CD4-positive, alpha-beta T cell treated with Interleukin-15 for 4 hours (primary cell): ENCODE measurements at places on chromosomes 7 and 10.

DNA sequence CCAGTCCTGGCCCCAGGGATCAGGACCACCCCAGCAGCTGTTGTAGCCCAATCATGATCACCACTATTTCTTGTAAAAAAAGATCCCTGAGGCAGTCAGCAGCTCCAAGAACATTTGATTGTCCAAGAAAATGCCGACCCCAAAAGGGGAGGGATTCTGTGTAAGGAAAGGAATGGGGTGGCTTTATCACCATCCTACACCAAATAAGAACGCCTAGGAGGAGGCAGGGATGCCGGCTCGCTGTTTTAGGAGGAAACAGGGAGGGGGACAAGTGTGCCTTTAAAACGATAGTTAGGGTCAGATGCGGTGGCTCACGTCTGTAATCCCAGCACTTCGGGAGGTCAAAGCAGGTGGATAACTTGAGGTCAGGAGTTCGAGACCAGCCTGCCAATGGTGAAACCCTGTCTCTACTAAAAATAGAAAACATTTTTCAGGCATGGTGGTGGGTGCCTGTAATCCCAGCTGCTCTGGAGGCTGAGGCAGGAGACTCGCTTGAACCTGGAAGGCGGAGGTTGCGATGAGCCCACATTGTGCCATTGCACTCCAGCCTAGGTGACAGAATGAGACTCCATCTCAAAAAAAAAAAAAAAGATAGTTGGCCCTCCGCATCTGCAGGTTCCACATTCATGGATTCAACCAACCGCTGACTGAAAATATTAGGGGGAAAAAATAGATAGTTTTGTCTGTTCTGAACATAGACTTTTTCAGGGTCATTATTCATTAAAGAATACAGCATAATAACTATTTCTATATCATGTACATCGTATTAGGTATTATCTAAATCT, 63.6 kb downstream of the PDIA4 start:
- no peak for DNase-seq

DNA sequence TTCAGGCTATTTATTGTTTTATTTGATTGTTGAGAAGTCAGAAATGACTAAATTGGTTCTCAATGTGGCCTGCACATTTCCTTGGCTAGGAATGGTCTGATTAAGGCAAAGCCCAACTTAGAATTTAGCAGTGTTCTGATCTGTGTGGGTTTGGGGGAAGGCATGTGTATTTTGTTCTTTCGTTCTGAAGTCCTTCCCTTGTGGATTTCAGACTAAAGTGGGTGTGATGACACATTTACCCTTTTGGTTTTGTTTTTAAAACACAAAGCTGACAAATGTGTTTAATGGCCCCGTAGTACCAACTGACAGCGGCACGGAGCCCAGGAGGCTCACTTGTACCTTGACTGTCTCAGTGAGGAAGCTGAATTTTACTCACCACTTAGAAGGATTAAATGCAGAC, 452.3 kb upstream of the GALNT17 start:
- DNase-seq: no peak

DNA sequence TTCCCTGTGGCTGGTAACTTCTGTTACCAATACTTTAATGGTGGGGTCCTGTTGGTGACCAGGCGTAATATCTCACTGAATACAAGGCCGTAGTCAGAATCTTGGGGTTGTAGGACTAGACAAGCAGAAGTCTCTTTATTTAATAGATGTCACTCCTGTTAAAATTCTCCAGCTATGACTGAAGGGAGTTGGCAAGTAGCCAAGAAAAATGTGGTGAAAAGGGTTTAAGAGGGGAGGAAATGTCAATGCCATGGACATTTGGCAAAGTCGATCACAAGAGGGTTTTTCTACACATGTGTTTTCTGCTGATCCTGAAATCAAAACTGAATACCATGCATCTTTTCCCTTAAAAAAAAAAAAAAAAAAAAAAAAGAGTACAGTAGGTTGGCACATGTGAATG, 533.5 kb downstream of the AUTS2 start:
- no peak for DNase-seq

- no peak for DNase-seq
Observed at GRCh38 chr10:18402853-18403252, 248.5 kb downstream of the NSUN6 start.

- DNase-seq: no peak
Observed at GRCh38 chr10:129825826-129826225, 138.2 kb downstream of the EBF3 start.

- DNase-seq: no peak
Observed at GRCh38 chr10:113221756-113222168, 271.7 kb downstream of the TCF7L2 start.

DNA sequence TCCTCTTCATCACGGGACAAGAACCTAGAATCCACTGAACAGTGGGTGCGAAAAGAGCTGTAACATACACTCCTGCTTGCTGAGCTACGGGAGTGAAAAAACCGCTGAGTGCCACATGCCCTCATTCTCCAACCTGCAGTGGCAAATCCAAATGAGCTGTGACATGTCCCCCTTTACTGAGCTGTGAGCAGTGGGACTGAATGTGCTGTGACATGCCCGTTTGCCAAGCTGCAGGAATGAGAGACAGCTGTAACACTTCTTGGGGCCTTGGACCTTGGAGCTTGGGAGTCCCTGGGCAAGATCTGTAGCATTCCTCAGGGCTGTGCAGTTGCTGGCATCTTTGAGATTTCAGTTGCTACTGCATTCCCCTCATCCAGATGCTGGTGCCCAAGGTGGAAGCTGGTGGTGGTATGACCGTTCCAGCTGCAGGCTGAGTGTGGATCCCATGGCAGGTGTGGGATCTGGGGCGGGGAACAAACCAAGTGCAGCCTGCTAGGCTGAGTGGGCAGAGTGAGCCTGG, 85.0 kb downstream of the TMEM106B start:
- DNase-seq: no peak

- DNase-seq: no peak
Observed at GRCh38 chr10:38174336-38174735, 80.2 kb downstream of the ZNF37A start.

- peak; percentile 32 for DNase-seq
Observed at GRCh38 chr10:104308439-104308903, 29.8 kb downstream of the ITPRIP start.
